ENCODE measurements at places on chromosomes 12 and 14. TPM values are rescaled to one million over a fixed set of nuclear protein-coding genes. Genes with fewer than 3 reads are reported as not detected.

DNA sequence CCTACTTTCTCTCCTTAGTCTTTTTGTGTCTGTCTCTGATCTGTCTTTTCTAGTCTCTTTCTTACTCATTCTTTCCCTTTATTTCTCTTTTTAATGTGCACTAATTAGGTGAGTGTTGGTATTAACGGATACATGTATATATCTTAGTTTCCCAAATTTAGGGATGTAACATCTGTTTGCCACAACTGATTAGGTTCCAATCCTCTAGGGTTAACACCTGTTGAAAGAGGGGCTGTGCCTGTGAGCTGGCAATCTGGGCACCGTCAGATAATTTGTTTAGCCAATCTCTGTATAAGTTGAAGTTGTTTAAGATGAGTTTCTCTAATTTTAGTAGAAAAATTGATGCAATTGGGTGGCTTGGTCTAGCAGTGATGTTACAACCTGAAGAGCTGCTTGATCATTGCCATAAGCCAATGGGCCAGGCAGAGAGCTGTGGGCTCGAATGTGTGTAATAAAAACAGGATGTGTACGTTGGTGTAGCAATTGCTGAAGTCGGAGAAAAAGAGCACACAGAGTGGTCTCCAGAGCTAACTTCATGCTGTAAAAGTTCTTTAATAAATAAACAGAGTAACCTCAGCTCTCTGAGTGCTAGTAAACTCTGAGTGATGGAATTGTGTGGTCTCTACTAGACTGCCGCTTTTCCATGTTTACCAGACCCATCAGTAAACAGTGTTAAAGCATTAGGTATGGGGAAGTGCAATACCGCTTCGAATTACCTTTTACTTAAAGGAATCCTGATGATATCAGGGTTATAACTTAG lies 18.3 kb upstream of the LYZ start:
- DNase-seq, result no peak

The UNC79 gene
- total RNA-seq, result 0.07 TPM

DNA sequence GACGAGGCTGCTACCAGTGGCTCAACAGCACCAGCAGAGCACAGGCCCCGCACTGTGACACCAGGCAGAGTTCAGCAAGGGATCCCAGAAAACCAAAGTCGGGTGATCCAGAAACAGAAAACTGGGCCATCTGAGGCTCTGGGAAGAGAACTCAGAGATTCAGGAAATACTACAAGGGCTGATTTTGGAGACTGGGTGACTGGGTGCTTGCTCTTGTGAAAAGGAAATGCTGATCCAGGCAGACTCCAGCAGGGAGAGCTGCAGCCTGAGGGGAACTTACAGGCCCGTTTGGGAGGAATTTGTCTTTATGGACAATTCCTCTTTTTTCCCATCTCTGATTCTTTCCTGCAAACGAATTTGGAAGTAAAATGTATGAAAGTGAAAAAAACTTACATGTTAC lies 28.2 kb downstream of the FOXN3 start:
- DNase-seq, result no peak

DNA sequence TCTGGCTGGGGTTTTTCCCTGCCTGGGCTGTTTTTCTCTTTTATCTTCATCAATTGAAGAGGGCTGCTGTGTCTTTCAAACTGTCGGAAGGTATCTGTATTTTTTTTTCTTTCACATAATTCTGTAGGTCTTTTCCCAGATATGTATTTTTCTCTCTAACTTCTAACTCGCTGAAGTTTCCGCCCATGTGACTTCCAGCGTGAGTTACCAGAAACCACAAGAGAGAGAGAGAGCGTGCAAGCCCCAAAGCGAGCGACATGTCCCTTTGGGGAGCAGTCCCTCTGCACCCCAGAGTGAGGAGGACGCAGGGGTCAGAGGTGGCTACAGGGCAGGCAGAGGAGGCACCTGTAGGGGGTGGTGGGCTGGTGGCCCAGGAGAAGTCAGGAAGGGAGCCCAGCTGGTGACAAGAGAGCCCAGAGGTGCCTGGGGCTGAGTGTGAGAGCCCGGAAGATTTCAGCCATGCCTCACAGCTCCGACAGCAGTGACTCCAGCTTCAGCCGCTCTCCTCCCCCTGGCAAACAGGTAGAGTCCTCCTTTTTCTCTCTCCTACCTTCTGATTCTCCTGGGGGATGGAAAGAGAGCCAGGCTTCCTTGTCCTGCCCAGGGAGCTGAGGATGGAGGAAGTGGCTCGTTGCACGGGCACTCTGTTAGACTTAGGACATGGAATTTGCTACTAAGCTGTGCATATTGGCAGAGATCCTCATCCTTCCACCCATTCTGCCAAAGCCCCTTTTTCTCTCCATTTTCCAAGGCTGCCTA lies at the start of gene BATF:
TSS of gene BATF (plus strand) at position 246 of the 759 bp plus-strand sequence. CDS start at position 460, 214 bp downstream.
- DNase-seq, result peak; percentile 74

DNA sequence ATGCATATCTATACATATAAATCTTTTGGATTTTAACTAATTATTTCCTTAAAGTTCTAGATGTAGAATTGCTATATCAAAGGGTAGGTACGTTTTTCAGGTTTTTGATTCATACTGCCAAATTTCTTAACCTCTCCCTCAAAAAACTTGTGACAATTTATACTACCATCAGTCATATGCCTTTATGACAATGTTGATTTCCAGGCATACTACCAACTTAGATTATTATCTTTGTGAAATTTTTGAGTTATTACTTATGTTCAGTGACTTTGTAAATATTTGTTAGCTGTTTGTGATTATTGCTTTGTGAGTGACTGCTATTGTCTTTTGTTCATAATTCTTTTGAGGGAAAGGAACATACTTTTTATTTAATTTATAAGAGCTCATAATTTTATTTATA lies 107.0 kb downstream of the SLC38A6 start:
- no peak for DNase-seq

GRCh38 chr12:130367523-130367922 lies 29.8 kb downstream of the PIWIL1 start:
- DNase-seq, result no peak

The BLOC1S1 gene
- total RNA-seq, result 81.1 TPM

The LALBA gene
- not detected for total RNA-seq

The NOXRED1 gene
- total RNA-seq, result 2.1 TPM

Measured in PC-9 (cell line).